ENCODE measurements at places on chromosomes 2 and 18.

- no peak for DNase-seq
Observed at GRCh38 chr2:173043897-173044519, 31.6 kb upstream of the MAP3K20 start.

- no peak for DNase-seq
Observed at GRCh38 chr18:36813824-36814223, 15.0 kb downstream of the TPGS2 start.

DNA sequence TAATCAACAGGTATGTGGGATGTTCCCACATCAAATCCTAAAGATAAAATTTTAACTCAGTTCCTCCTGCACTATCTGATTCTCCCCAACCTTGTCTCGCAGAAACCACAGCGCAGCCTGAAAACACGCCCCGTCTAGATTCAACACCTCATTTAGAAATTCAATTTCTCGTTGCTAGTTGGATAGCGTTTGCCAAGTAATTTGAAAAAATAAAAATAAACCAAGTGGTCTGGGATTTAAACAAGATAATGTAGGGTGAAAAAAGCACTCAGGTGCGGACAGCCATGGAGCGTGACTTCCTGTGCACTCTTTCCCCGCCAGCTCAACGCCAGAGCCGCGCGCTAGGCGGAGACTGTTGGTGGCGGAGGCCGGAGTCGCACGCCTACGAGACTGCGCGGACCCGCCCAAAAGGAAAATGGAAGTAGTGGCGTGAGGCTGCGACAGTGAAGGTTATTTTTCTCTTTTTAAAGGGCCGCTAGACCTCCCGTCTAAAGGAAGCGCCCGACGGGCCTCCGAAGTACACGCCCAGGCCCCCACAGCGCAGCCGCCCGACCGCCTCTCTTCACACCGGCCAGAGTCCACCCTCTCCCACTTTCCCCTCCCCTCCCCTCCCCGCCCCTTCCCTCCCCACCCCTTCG lies 615 bp upstream of the CCNT2 start:
- DNase-seq: peak; percentile 60

DNA sequence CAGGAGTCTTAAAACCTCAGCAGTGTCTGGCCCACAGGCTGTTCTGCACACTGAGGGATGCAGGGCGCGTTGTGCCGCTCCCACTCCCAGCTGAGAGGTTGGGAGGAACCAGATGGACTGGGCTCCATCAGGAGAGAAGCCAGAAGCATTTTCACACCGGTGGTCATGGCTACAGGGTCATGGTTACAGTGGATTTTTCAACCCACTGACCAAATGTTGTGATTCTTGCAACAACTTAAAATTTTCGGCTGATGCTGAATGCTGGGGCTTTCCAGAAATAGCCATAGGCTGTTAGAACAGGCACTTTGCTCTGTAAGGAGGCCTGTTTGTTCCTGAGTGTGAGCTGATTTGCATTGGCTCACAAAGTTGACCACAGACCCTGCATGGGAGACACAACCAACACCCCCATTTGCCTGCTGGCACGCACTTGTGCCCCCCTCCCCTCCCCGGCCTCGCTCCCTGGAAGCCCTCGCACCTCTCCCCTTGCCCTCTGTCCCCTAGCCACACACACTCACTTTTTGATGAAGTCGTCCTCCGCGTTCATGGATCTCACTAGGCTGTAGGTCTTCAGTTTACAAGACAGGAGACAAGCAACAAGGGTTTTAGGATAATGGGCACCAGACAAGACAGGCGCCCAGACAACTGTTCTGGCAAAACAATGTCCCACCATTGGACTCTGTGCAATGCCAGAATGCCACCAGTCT lies 3.4 kb downstream of the LPIN1 start:
- no peak for DNase-seq

GRCh38 chr2:119248751-119249150 lies 25.1 kb downstream of the STEAP3 start:
- no peak for DNase-seq

GRCh38 chr2:1860931-1861330 lies 116.6 kb upstream of the PXDN start:
- no peak for DNase-seq

GRCh38 chr2:117855886-117856285 lies 41.4 kb downstream of the DDX18 start:
- DNase-seq: no peak

DNA sequence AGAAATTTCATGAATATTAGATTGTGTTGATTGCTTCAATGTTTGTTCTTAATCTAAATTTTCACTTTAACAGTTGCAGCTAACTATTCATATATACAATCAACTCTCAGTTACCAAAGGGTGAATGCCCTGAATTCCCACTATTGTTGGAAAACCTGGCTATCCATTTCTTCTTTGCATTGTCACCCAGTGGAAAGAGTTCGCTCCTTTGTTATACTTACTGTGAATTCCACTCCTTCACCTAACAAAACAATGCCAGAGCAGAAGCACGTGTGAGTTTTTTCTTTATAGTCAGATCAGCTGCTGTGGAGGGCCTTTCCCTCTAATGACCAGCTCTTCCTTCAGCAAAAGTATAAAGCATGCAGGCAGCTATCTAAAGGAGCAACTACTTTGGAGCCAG lies 409.2 kb upstream of the NRP2 start:
- no peak for DNase-seq

DNA sequence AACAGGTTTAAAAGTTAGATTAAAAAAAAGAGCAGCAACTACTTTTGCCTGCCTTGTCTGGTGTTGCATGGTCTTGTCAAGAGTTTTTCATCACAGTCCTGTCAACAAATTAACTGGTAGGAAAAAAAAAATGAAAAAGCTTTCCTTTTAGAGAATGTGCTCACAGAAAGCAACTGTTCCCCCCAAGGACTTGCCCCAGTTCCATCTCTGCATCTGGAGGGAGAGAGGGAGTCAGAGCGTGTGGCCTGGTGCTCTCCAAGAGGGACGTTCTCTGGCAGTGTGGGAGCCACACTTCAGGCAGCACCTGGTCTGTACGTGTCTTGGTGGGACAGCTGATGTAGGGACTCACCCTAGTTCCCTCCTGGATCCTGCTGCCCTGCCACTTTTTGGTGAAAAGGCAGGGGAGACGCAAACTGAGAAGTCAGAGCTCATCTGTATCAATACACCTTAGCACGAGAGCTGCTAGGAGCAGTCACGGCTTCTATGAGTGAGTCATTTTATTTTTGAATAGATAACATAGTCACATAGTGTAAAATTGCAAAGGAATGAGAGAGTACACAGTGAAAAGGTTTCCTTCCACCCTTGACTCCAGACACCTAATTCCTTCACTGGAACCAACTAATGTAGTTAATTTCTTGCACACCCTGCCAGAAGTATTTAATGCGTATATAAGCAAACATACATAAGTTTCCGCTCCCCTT lies 172.5 kb upstream of the MGAT5 start:
- DNase-seq: no peak

DNA sequence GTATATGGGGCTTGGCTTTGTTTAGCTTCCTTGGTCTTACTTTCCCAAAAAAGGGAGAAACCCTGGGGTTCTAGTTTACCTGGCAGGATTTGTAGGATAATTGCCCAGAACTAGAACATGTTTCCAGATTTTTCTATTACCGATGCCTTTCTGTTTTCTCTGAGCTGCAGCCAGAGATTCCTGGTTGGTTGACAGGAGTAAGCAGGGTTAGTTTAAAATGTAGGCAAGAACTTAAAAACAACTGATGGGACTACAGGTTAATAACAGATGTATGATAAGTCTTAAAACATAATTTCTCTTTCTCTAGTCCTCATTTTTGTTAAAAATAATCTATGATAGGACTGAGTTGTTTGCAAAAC lies 38.9 kb upstream of the GMCL1 start:
- no peak for DNase-seq

DNA sequence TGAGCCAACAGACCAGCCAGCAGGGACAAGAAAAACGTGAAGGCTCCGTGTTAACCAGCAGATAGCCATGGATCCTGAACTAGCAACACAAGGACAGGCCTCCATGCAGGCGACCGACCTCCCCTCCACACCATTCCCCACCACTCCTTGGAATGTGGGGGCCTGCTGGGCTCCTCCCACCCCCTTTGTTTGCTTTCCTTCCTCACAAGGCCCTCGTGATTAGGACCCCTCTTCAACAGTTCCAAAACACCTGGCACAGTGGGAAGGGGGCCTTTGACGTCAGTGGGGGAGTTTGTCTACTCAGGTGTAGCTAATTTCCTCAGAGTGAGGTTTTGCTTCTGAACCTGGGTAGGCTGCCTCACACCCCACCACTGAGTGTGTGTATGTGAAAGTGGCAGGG lies 37.8 kb downstream of the SLC14A2 start:
- DNase-seq: no peak

DNA sequence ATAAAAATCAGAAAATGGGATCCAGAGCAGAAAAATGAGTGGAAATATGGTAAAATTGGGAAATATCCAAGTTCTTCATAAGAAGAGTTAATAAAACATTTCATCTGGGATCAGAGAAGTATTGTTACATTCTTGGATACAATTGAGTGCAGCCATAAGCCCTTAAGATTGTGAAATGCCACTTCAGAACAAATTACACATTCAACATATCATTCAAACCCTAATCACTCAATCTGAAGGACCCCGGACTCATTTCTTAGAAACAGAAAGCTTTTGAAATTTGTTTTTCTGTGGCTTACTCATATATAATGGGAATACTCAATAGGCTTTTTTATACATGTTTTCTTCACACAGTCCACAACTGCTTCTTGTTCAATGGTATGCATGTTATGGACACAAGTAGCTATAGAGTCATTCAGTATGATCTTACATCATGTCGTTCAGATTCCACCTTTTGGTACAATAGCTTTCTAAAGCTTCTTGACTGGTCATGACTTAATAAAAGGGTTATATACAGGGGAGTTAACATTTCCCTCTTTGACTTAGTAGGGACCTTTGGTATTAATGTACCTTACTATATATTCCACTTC lies 39.9 kb downstream of the SCN7A start:
- DNase-seq: no peak

DNA sequence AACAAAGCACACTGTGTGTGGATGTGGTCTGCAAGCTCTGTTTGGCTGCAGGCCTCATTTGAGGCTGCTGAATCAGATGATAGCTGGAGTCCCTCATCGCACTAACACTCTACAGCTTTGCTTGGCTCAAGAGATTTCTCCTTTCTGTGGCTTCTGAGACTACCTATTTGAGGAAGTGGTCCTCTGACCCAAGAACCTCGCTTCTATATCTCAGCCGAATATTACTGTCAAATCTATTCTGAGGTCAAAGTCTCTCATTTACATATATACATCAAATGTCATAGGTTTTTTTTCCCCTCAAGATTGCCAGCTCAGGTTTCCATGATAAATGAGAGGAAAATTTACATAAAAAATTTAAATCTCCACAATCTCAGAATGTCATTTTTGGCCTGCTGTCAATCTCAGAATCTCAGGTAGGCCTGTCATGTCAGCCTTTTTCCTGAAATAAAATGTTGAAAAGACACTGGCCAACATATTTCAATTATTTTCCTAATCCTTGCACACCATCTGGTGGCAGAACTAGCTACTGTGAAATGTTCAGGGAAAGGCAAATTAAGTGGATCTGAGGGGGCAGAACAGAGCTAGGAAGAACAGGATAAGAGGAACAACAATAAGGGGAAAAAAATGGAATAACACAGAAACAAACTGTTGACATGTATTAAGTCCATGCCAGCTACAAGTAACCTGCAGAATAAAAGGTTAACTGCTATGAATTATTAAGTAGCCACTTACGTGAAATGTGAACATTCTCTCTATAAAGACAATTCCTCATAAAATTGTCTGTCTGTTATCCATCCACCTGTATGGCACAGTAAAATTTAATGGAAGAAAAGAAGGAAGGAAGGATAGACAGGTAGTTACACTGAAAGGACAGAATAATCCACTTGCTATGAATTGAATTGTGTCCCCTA lies 39.3 kb downstream of the AP1S3 start:
- DNase-seq: no peak

- no peak for DNase-seq
Observed at GRCh38 chr2:221612161-221612560, 40.1 kb upstream of the EPHA4 start.

GRCh38 chr2:72797740-72798139 lies 28.1 kb downstream of the EXOC6B start:
- no peak for DNase-seq

DNA sequence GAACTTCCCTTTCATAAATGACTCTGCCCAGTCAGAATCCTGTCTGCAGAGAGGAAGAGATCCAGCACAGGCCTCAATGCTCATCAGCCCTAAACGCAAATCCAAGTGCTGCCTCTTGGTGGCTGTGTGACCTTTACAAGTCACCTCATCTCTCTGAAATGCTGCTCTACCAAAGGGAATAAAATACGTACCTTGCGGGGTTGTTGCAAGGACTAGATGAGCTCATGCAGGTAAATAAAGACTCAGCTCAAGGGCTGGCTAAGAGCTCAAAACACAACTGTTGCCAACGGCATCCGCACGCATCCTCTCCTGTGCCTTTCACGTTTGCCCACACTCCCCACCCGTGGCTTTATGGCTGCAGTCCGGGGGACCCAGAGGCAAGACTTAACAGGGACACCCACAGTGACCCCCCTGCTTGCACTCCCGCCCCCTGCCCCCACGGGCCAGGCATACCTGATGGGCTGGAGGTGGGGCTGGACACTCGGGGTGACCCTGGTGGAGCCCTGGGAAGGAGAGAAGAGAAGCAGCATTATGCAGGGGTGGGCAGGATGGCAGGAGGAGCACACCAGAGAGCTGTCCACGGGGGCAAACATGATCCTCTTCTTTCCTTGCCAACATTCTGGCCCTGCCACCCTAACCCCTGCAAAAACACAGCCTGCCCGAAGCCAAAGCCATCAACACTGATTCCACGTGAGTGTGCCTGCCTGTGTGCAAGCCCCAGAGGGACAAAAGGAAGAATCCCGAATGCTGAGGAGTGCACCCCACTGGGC lies 102.6 kb downstream of the TNS1 start:
- DNase-seq: no peak

- no peak for DNase-seq
Observed at GRCh38 chr2:11850082-11850481, 103.7 kb downstream of the LPIN1 start.

GRCh38 chr2:79129804-79130203 lies 9.5 kb downstream of the REG1A start:
- no peak for DNase-seq

GRCh38 chr2:160506371-160507045 lies 12.9 kb upstream of the RBMS1 start:
- no peak for DNase-seq

DNA sequence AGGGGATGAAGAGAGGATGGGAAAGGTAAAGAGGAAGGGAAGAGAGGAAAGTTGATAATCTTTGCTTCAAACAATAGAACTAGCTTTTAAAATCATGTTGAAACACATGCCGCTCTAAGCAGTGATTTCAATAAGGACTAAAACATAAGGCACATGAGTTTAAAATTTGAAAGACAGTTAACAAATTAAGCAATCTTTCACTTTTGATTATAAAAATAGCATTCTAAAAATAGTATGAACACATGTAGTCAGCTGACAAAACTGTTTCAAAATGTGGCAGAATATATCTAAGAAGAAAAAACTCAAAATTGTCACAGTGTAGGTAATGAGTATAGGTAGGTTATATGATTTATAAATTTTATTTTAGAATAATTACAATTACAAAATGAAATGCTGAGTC lies 25.3 kb downstream of the PSME4 start:
- DNase-seq: no peak

GRCh38 chr2:214587442-214587841 lies 176.6 kb downstream of the VWC2L start:
- no peak for DNase-seq
